ENCODE measurements at places on chromosomes 3 and 15. TPM values are rescaled to one million over a fixed set of nuclear protein-coding genes. Genes with fewer than 3 reads are reported as not detected.

MYO1E gene
- 231 TPM for total RNA-seq

RASL12 gene
- total RNA-seq = not detected

KNL1 gene
- 33.8 TPM for total RNA-seq

CASR gene
- total RNA-seq = not detected

TRPC1 gene
- total RNA-seq = 5.9 TPM

GABRR3 gene
- total RNA-seq = not detected

CCR8 gene
- total RNA-seq = not detected

PLAAT1 gene
- total RNA-seq = 0.58 TPM

THSD4 gene
- total RNA-seq = 25.4 TPM

CELSR3 gene
- 0.71 TPM for total RNA-seq
